ENCODE measurements at places on chromosomes 7 and 10.
A peak's percentile ranks its signal among the peaks of the same experiment; 100 is the strongest.

DNA sequence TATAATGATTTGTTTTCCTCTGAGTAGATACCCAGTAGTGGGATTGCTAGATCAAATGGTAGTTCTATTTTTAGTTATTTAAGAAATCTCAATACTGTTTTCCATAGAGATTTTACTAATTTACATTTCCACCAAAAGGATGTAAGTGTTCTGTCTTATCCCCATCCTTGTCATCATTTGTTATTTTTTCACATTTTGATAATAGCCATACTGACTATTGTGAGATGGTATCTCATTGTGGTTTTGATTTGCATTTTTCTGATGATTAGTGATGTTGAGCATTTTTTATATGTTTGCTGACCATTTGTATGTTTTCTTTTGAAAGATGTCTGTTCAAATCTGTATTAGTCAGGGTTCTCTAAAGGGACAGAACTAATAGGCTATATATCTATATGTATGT, 160.0 kb upstream of the TMEM229A start:
- H3K4me1 ChIP-seq: no peaks in the 10 kb centered on the region
- no peak overlapping the region for H3K4me3 ChIP-seq
- H3K36me3 ChIP-seq: no peaks in the 10 kb centered on the region
- H3K27me3 ChIP-seq: no peaks in the 10 kb centered on the region
- no peak overlapping the region for H3K27ac ChIP-seq

GRCh38 chr10:131337741-131338140, 26.2 kb upstream of the TCERG1L start:
- H3K27me3 ChIP-seq: no peaks in the 10 kb centered on the region
- no peak overlapping the region for H3K27ac ChIP-seq

DNA sequence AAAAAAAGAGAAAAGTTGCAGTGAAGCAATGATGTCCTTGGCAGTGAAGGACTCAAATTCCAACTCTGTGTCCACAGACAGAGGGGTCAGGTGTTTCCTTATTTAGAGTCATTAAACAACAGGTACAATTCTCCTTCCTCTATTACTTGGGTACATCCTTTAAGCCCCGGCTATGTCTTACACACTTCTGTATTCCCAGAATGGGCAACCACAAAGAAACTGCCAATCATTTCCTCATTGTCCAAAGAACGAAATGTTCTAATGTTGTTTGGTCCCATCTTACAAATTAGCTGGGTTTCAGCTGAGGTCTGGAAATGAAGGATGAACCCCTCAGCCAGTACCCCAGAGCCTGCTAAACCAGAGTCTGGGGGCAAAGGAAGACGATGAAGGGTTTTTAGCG, 59.5 kb downstream of the GRB10 start:
- no peaks in the 10 kb centered on the region for H3K27me3 ChIP-seq
- no peak for DNase-seq
- H3K36me3 ChIP-seq: no peaks in the 10 kb centered on the region
- no peak overlapping the region for H3K4me3 ChIP-seq

DNA sequence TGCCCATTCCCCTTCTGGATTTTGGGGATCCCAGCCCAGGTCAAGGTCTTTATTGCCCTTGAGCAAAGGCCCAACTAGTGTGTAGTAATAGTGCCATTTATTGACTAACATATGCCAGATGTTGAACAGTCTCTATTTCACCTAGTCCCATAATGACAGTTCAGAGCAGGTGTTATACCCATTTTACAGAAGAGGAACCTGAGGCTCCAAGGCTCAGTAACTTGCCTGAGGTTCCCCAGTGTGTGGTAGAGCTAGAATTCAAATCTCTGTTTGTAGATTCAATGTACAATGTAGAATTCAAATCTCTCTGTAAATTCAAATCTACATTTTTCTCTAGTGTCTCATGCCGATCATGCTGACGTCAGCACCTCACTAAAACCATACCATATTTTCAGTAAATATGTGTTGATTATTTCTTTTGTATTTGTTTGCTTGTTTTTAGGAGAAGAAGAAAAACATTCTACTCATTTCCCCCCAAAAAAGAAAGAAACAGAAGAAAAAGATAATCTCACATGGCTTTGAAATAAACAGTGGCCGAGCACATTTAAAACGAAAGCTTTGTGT, 329.7 kb downstream of the PRPF18 start:
- H3K27ac ChIP-seq: no peak overlapping the region
- H3K4me3 ChIP-seq: no peak overlapping the region
- no peaks in the 10 kb centered on the region for H3K36me3 ChIP-seq
- H3K27me3 ChIP-seq: no peaks in the 10 kb centered on the region
- DNase-seq: no peak
- peaks cover 11% of the 10 kb centered on the region for H3K4me1 ChIP-seq

GRCh38 chr10:51658000-51658399, 41.4 kb downstream of the CSTF2T start:
- H3K4me1 ChIP-seq: no peaks in the 10 kb centered on the region
- no peaks in the 10 kb centered on the region for H3K36me3 ChIP-seq
- DNase-seq: no peak
- no peak overlapping the region for H3K27ac ChIP-seq

- peak; percentile 75 for DNase-seq
- H3K4me1 ChIP-seq: peaks cover 16% of the 10 kb centered on the region
- no peaks in the 10 kb centered on the region for H3K36me3 ChIP-seq
- no peak overlapping the region for H3K27ac ChIP-seq
- peaks cover 92% of the 10 kb centered on the region for H3K27me3 ChIP-seq
These were observed 9.4 kb downstream of the NXPH1 start for GRCh38 chr7:8442814-8443304.

GRCh38 chr7:2959103-2959680, 84.5 kb downstream of the CARD11 start:
- H3K27me3 ChIP-seq: no peaks in the 10 kb centered on the region
- no peaks in the 10 kb centered on the region for H3K36me3 ChIP-seq
- DNase-seq: no peak
- peak overlapping the region; percentile 4 for H3K27ac ChIP-seq
- no peak overlapping the region for H3K4me3 ChIP-seq
- peaks cover 12% of the 10 kb centered on the region for H3K4me1 ChIP-seq

DNA sequence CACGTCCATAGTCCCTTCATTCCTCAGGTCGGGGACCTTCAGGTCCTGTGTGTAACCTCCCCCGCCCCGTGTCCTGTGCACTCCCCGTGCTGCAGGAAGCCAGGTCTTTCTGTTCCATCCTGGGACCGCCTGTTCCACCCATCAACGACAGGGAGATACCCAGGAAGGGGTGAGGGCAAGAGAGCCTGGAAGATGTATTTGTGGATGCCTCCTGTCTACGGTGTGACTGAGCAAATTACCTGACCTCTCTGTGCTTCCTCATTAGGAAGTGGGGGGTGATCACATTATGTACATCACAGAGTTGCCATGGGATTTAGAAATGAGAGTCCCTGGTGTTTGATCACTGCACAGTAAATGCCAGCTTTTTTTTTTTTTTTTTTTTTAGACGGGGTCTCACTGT, 46.3 kb downstream of the GRID2IP start:
- H3K27ac ChIP-seq: peak overlapping the region; percentile 92
- H3K36me3 ChIP-seq: no peaks in the 10 kb centered on the region
- no peak for DNase-seq
- H3K4me1 ChIP-seq: peaks cover 23% of the 10 kb centered on the region
- peak overlapping the region; percentile 69 for H3K4me3 ChIP-seq
- no peaks in the 10 kb centered on the region for H3K27me3 ChIP-seq

DNA sequence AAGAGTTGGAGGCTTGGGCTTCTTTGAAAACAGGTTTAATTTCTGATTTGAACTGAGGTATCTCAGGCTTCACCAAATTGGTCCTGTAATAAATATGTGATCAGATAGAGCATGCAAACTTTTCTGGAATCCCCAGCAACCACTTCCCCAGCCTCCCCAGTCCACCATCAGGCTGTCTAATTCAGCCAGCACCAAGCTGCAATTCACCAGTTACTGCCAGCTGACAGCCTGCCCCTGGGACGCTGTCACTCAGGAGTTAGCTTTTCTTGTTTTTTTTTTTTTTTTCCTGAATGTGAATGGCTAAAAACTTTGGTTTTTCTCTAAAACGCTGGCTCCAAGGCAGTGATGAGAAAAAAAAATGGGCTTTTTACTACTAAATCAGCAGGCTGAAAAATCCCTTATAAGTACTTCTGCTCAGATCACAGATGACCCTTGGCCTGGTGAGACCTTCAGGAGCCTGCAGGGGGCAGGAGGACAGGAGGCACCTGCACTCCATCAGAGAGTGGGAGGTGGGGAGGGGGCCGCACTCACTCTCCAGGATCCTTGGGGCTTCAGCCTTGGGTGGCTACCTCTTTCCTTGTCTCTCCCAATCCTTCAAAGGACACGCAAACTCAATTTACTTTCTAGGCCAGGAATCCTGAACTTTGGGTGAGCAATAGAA, 349.4 kb downstream of the GATA3 start:
- H3K27ac ChIP-seq: peak overlapping the region; percentile 46
- H3K4me1 ChIP-seq: no peaks in the 10 kb centered on the region
- DNase-seq: no peak

DNA sequence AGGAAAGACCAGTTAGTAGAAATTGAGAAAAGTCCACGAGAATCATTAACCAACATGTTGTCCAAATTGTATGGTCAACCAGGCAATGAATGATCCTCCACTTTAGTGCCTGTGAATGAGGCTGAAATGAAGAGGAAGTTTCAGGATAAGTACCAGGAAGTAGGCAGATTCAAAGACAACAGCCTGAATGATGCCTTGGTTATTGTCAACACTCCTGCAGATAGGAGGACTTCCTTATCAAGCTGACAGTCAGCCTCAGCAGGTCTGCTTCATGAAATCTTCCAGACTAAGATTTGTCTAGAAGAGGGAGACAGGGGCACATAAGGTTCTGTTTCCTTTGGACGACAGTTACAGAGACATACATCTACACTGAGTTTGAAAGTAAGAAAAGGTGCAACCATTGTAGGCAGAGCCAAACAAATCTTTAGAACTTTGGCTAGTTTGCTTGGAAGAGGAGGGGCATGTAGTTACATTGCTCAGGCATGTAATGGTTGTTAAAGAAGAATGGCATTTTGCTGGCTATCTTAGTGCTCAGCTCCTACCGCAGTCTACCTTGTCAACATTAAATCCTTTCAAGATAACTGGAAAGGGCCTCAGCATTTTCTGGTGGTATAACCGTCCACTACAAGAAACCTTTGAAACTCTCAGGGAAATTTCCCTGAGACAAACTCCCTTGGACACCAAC, 81.4 kb downstream of the ABI1 start:
- DNase-seq: no peak
- peak overlapping the region; percentile 72 for H3K27ac ChIP-seq
- H3K4me3 ChIP-seq: no peak overlapping the region
- no peaks in the 10 kb centered on the region for H3K27me3 ChIP-seq
- no peaks in the 10 kb centered on the region for H3K36me3 ChIP-seq

DNA sequence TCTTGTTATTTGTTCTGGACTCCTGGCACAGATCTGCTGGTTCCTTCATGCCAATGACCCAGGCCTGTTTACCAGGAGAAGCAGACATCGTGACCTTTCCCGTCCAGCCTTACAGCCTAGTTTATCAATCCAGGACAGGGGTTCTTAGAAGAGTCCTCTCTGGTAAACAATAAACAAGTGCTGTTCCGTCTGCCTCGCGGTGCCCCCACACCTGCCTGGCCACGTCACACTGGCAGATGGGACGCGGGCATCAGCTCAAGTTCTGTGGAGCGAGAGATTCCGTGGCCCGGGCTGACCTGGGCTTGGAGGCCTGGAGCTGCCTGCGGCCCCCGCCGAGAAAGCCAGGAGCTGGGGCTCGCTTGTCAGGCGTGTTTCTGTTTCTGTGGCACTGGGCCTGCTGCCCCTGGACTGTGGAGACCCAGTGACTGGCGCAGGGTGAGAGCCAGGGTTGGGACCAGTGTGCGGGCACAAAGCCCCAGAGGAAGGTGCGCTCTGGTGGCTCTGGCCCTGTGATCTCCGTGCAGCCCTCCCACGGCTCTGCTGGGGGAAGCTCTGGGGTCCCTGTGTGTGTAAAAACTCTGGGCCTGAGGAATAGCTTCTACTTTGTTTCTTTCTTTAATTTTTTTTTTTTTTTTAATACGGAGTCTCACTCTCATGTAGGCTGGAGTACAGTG, 28.4 kb upstream of the PFKFB3 start:
- no peak overlapping the region for H3K4me3 ChIP-seq
- peaks cover 12% of the 10 kb centered on the region for H3K4me1 ChIP-seq
- no peak overlapping the region for H3K27ac ChIP-seq
- H3K36me3 ChIP-seq: no peaks in the 10 kb centered on the region

- no peaks in the 10 kb centered on the region for H3K27me3 ChIP-seq
- no peak overlapping the region for H3K4me3 ChIP-seq
- H3K36me3 ChIP-seq: peaks cover 39% of the 10 kb centered on the region
- no peak for DNase-seq
These were observed 109.1 kb downstream of the CHCHD3 start for GRCh38 chr7:132972745-132973144.

- no peak overlapping the region for H3K4me3 ChIP-seq
- no peaks in the 10 kb centered on the region for H3K36me3 ChIP-seq
- H3K4me1 ChIP-seq: no peaks in the 10 kb centered on the region
- H3K27ac ChIP-seq: no peak overlapping the region
- H3K27me3 ChIP-seq: no peaks in the 10 kb centered on the region
- DNase-seq: no peak
These were observed 25.0 kb upstream of the TAX1BP1 start for GRCh38 chr7:27714831-27715444.

- H3K27me3 ChIP-seq: no peaks in the 10 kb centered on the region
- H3K4me1 ChIP-seq: peaks cover 85% of the 10 kb centered on the region
- H3K27ac ChIP-seq: no peak overlapping the region
- DNase-seq: no peak
- H3K36me3 ChIP-seq: no peaks in the 10 kb centered on the region
These were observed 14.7 kb downstream of the CCNY start for GRCh38 chr10:35351021-35351420.

DNA sequence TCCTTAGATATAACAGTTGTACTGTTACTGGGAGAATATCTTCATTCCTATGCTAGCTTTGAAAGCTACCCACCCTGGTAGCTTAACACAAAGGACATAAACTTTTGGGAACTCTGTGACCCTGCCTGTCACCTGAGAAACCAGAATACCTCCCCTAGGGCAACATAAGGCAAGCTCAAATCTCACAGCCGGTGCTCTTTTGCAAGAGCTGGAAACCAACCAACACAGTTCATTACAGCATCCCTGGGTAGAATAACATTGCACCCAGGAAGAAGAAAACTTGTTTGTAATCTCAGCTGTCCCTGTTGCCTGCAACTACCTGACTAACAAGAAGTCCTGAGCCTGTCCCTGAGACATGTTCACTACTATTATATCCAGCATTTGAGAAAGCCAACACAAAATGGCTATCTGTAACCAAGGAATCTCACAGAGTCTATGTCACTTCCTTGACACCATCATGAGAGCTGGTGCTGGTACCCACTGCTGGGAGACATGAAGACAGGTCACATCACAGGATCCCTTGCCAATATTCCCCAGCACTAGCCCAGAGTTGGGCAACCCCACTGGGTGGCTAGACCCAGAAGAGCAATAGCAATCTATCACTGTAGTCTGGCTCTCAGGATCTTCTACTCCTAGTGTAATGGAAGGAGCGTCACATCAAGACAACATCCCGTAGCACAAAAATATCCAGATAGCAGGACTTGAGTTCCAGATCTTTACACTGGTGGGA, 31.3 kb downstream of the AKR1C3 start:
- H3K27me3 ChIP-seq: no peaks in the 10 kb centered on the region
- DNase-seq: no peak

DNA sequence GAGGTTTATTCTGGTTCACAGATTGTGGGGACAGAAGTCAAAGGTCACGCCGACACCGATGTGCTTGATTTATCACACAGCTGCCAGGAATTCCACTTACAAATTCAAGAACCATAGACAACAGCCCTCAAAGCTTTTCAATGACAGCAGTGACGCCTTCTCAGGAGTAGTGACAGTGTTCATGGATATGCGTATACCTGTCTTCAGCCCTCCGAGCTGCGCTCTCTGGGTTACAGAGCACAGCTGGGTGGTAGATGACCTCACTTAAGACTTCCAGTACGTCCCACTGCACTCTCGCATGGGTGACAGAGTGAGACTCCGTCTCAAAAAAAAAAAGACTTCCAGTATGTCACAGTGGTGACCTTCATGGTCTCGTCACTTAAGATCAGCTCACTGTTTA, 108.5 kb downstream of the TCERG1L start:
- no peak overlapping the region for H3K4me3 ChIP-seq
- no peaks in the 10 kb centered on the region for H3K4me1 ChIP-seq
- H3K27ac ChIP-seq: no peak overlapping the region
- no peaks in the 10 kb centered on the region for H3K36me3 ChIP-seq
